ENCODE measurements at places on chromosomes 5 and 9.

DNA sequence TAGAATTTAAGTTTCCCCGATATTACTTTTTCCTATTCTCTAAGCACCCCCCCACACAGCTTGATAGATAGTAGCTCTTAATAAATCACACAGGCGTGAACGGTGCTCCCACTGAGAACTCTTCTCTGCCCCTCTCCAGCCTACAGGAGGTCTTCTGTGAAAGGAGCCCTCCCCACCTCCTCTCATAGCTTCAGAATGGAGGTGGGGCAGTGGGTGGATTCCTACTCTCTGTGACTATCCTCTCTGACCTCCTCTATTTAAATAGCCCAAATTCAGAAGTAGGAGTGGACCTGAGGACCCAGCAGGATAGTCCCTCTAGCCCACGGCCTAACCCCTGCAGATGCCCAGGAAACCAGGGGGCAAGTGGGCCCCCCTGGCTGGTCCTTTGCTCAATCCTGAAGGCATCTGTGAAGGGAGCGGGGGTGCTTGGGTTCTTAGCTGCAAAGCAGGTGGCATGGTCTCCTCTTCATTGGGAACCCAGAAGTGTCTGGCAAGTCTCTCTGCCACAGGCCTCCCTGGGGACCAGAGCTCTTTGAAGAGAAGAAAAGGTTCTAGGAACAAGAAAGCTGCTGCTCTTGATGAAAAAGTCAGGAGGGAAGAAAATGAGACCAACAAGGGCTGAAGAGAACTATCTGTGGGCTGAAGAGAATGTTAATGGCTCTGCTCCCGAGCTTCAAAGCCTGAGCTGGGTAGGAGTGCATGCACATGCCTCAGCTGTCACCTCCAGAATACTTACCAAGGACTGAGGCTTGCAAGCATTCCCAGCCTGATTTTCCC is 21.1 kb upstream of the HSPA9 start:
- no peak for DNase-seq

- no peak for DNase-seq
Measured at GRCh38 chr9:91500509-91501014, 76.9 kb upstream of the NFIL3 start.

DNA sequence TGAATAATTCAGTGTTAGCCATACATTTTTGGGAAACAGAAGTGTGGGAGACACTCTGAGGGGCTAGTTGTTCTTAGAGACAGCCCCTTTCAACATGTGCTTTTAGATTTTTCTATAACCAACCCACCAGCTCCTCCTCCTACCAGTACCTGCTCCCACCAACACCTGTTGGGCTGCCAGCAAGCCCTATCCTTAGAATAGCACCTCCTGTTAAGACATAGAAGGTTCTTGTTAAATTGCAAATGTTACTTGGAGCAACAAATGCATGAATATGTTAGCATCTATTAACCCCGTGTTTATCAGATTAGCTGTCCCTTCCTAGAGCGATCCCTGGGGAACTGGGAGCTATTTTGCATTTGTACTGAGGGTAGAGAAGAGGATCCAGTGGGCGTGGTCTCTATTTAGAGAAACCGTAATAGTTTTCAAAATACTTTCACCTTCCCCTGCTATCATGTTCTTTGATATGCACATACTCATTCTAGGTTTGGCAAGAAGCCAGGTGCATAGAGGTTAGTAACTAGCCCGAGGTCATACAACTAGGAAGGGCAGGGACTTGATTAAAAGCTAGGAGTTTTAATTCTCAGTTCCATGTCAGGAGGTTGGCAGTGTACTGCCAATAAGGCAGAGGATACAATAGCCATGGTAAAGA is 334.4 kb downstream of the KCTD16 start:
- no peak for DNase-seq

GRCh38 chr9:130177898-130178805 is 5.9 kb downstream of the NCS1 start:
- DNase-seq = no peak

DNA sequence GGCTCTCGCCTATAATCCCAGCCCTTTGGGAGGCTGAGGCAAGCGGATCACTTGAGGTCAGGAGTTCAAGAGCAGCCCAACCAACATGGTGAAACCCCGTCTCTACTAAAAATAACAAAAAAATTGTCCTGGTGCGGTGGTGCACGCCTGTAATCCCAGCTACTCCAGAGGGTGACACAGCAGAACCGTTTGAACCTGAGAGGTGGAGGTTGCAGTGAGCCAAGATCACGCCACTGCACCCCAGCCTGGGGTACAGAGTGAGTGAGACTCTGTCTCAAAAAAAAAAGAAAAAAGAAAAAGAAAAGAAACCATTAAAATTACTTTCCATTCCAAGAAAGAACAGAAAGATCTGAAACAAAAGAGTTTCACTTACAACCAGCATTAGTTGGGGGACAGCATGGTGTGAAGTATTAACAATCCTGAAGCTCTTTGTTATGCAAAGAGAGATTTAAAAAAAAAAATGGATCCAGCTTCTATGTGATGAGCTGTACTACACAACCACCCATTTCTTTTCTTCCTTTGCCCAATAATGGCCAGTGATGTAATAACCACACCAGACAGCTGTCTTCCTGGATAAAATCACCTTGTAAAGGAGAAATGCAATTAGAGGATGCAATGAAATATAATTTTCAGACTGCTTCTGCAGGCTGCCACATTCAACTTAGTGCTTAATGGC is 76.9 kb downstream of the MED27 start:
- no peak for DNase-seq

- DNase-seq = no peak
Measured at GRCh38 chr5:127002390-127002789, 28.0 kb downstream of the MARCHF3 start.

DNA sequence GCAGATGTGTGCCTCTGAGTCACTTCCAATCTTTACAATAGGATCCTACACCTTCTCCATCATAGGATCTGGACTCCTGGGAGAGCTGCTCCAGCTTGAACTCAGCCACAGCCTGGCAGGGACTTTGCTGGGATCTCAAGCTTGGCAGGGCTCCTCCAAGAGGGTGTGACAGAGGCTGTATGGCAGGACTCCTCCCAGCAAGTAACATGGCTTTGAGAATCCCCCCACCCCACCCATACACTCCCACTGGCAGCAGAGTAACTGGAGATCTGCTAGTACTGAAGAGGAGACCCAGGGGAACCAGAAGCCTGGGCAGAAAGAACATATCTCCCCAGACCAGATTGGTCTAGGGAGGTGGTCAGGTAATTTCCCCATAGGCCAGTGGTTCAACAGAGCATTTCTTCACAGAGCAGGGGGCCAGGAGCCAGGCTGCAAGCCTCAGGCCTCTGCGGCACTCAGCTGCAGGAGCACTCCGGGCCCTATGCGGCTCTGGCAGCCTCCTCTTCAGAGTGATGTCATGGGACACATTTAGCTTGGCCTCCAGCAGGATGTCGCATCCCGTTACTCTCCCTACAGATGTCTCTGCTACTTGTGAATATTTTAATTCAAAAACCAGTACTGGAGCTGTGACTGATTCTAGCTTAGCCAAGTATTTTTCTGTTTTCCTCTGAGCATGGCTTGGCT is 1.7 kb upstream of the ACSL6 start:
- no peak for DNase-seq

- peak; percentile 83 for DNase-seq
Measured at GRCh38 chr5:160506006-160507004, 84.7 kb downstream of the PTTG1 start.

- DNase-seq = no peak
Measured at GRCh38 chr9:122005597-122005996, 87.5 kb downstream of the TTLL11 start.

DNA sequence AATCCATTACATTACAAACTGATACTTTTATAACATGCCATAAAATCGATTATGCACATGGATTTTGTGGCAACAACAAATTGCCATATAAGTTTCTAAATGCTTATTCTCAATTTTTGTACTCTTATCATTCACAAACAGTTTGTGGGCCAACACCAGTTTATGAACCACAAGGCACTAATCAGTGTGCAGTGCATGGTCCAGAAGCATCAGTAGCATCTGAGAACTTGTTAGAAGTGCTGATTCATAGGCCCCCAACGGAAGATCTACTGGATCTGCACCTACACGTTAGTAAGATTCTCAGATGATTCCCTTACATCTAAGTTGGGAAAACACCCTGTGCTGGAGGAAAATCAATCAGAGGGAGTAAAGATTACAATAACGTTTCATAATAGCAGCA is 242.8 kb downstream of the TRPM3 start:
- no peak for DNase-seq

Measured in central memory CD4-positive, alpha-beta T cell (primary cell).